ENCODE measurements at places on chromosomes 5 and 9.

DNA sequence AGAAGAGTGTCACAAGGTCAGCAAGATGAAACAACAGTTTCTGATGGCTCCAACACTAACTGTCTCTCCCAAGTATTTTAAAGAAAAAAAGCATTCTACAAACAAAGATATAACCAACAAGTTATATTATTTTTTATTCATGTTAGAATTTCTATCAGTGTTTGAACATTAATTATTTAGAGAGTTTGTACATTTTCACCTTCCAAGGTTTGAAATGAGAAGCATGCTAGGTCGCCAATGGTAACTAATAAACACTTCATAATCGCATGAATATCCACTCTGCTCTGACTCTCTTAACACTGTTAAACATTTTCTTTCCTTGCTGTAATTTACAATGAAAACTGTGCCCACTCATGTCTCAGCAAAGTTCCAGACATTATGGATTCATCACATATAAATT is 73.5 kb downstream of the PTCH1 start:
- no peak for DNase-seq

DNA sequence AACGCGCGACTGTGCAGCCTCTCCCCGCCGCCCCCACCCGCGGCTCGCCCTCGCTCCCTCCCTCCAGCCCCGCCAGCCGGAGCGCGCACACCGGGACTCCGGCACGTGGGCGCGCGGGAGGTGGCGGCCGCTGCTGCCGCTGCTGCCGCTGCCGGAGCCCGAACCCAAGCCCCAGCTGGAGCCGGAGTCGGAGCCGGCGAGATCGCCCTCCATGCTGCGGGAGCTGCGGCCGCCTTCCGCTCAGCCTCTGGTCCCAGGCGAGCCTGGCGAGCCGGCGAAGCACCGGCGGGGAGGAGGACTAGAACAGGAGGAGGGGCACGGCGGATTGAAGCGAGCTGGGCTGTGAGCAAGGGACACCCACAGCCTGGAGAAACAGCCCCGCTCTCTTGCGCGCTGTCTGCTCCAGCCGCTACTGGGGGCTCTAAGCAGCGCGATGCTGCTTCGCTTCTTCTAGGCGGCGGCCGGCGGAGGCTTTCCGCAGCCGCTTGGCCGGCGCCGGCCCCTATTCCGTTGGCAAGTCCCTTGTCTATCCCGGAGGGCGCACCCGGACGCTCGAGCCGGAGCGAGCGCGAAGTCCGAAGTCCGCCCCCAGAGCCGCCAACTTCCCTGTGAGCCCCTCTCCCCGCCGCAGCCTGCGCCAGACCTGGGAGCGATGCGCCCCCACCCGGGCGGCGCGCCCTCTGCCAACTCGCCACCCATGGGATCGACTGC is 598.7 kb upstream of the SGCD start:
- DNase-seq: no peak

DNA sequence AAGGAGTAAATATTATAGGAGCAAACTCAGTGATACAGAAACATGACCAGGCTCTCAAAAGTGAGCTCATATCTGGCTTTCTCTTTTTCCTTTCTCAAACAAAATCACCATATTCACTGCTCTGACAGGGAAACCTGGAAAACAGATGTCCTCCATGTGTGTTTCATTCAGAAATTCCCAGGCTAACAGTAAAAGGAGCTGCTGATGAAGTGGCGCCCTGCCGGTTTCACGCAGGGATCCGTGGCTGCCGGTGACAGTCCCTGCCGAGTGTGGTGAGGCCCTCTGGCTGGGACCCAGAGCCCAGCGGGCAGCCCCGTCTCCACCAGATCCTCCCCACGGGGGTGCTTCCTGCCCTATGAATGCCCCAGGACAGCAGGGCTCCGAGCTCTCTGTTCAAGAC is 208.1 kb downstream of the GNA14 start:
- no peak for DNase-seq

DNA sequence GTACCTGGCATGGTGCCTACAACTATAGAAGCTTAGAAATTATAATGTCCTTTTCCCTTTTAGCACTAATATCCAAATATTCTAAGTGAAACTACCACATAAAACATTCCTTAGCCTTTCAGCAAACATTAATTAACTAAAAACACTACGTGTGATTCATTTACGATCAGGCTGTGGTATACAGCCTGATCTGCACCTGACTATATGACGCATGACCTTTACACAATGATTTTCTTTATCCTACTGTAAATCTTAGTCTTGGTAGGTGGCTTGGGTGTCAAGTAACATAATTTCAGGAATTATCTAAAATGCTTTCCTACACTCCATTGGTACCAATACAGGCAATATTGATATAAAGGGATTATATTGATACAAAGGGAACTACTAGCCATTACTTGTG is 686.7 kb downstream of the DTWD2 start:
- no peak for DNase-seq

DNA sequence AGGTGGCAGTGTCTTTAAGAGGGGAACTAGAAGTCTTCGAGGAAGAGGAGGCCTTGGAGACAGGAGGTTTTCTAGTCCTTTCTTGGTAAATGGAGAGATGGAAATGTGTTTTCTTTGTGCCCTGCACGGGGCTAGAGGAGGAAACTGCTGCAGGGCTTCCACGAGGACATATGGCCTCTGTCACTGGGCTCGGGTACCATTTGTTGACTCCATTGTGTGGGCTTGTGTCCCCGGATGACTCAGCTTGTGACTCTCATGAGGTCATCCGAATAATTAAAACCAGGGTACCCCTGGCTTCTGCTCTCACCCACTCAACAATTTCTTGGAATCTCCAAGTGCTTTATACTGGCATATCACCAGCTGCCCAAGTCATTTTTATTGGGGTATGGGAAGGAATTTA is 261.7 kb downstream of the KIF4B start:
- no peak for DNase-seq

GRCh38 chr9:137402746-137403145 is 20.2 kb downstream of the EXD3 start:
- DNase-seq: no peak

GRCh38 chr5:3365501-3366215 is 230.0 kb upstream of the IRX1 start:
- no peak for DNase-seq

DNA sequence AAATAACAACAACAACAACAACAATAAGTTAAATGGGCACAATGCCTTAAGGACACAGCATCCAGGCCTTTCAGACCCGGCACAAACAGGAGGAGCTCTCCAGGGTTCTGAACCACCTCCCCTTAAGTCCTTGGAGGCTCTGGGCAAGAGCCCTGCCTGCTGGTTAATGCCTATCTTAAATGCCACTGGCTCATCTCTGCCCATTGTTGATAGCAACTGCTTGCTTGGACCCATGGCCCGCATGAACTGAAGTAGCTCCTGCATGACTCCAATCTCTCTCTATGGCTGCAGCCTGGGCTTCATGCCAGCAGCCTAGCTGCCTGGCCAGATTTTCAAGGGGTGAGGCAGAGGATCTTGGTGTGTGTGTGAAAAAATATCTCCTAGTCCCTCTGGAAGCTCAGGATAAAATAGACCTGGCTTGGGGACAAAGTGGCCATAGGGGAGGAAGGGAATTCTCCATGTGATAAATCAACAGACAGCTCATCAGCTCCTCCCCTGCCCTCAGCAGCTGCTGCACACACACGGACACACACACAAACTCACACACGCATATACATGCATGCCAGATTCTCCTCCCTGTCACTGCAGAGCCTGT is 27.4 kb downstream of the FAM219A start:
- DNase-seq: no peak

GRCh38 chr5:38413696-38414095 is 142.8 kb downstream of the LIFR start:
- DNase-seq: no peak

- no peak for DNase-seq
Observed at GRCh38 chr5:120936652-120937051, 472.6 kb downstream of the PRR16 start.

GRCh38 chr5:126309860-126310259 is 113.3 kb upstream of the GRAMD2B start:
- DNase-seq: no peak

- no peak for DNase-seq
Observed at GRCh38 chr9:83430681-83431080, 107.5 kb downstream of the FRMD3 start.

DNA sequence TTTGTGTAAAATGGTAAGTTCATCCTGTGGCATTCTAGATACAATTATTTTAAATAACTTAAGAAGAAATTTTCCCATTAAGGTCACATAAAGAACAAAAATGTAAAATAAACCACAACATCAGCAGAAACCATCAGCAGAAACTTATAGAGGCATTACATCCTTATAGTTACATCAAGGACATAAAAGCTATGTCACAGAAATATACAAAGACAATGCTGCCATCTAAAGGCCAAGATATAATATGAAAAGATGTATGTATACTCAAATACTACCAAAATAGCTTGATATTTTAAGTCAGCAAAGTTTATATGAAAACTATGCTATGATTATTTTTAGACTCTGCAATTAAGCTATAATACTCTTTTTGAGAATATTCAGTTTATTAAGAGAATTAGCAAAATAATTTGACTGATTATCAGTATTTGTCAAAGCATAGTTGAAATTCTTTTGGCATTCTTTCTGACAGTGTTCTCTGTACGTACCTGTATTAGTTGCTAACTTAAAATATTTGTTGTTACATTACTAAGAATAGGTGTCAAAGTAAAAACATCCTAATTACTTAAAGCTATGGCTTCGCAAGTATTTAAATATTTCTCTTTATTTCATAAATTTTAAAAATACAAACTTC is 36.2 kb downstream of the FBXL17 start:
- DNase-seq: no peak

DNA sequence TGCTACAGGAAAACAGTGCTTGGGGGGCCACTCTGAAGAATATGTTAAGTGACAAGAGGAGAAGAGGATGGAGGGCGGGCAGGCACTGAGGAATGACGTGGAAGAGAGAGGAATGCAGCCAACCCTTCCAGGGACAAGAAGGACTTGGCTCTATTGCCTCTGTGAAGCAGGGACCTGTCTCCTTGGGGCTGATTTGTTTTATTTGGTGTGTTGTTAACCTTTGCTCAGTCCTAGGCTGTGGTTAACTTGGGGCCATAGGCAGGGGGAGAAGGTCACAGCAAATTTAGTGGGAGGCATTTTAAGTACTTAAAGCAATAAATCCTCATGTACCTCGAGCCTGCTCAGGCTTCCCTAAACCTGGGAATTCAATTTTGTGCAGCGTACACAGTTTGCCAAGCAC is 39.9 kb downstream of the KIF4B start:
- DNase-seq: no peak

GRCh38 chr5:98490348-98490747 is 283.1 kb upstream of the RGMB start:
- no peak for DNase-seq

DNA sequence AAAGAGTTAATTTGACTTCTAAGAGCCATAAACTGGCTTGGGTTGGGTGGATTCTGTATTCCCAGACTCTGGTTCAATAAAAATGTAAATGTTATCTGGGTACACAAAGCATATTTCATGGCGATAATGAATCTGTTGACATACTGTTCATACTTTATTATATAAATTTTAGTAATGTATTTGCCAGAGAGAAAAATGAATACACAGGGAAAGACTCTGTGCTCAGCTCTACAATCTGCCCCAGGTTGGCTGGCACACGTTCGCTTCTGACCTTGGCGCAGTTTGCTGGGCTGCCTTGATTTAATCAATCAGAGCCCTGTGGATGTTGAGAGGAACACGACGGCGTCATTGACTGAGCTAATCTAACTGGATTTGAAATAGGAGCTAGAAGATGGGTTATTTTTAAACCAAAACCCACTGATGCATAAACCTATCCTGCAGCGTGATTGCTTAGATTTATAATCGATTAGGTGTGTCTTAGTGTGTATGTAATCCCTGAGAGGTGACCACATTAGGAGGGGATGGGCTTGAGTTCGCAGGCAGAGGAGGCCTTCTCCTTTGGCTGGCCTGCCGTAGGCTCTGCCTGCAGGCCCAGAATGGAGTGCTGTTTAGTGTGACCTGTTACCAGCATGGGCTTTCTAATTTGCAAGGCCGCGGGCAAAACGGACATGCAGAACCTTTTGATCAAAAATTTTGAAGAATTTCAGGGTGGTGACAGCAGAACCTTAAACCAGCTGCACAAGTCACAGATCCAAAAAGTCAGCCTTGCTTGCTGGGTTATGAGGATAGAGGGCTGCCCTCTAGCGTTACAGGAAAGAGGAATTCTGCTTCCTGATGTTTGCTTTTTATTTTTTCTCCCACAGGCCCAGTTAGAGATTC is 3.9 kb upstream of the ADCY2 start:
- no peak for DNase-seq

DNA sequence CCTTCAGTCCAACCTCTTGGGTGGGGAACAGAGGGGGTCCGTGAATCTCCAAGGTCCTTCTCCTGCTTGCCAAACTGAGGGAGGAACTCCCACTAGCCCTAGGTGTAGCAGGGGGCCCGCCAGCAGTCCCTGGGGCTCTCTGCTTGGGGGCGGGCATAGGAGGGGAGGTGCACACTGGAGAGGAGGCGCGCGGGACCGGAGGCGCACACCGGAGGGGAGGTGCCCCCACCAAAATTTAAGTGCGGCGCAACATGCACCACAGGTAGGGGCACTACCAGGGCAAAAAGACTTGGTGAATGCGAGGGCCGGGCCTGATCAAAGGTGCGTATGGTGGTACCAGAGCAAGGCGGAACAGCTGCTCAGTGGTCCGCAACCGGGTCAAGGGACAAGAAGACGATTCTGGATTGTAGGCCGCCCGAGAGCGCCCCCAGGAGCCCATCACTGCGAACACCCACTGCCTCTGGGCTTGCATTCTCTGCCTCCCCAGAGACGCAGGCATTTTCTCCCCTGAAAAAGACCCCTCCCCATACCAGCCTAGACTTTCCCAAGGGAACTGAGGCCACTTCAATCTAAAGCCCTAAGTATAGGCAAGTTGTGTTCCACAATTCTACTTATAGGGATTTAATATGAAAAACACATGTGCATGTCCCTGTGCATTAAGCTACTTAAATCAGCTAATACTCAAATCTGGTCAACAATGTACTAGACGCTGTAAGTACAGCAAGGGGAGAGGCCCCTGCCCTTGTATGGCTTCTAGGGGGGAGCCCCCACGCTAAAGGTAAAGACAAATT is 50.6 kb downstream of the TGFBI start:
- no peak for DNase-seq

GRCh38 chr5:60248901-60249300 is 355.4 kb upstream of the PDE4D start:
- no peak for DNase-seq

DNA sequence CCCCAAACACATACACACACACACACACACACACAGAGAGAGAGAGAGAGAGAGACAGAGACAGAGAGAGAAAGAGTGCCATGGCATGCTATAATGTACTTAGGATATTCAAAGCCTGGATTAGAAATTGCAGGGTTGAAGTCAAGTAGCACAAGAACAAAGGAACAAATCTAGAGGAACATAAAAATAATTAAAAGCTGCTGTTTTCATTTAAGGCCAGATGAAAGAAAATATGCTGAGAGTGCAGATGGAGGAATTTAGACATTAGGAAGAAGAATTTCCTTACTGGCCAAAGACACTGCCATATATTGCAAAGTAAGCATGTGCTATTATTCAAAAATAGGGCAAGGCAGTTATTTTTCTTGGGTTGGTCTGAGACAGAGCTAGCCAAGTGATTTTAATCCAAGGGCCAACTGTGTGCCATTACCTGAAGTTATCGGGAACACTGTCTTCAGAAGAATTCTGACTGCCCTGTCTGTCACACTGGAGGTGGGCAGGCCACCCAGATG is 31.7 kb downstream of the HSD17B3 start:
- DNase-seq: no peak

Measured in activated gamma-delta T cell treated with anti-CD3 and anti-CD28 coated beads, Interleukin-2, amount 50 U/mL, for 16 hours (primary cell).